NCI-H2081 (cell line): ENCODE measurements at places on chromosomes 5 and 9.
A peak's percentile ranks its signal among the peaks of the same experiment; 100 is the strongest.

DNA sequence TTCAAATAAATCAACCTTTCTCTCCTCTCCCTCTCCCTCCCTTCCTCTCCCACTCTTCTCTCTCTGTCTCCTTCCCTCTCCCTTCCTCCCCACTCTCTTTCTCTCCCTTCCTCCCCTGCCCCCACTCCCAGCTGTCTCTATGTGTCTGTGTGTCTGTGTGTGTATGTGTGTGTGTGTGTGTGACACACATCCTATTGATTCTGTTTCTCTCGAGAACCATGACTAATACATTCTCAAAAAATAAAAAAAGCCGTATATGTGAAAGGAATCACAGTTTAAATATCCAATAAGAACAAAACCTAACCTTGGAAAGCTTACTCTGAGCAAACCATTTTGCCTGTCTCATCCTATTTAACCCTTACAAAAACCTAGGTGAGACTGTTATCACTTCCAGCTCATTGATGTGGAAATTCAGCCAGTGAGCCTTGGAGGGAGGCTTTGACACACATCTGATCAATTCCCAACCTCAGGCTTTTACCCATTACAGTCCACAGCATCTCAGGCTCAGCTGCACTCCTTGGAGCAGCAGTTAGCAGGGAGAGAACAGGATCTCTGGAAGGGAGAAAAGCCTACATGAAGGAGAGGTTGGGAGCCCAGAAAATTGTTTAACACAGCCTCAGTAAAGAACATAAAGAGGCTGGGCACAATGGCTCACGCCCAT is 8.3 kb downstream of the HSD17B3 start:
- DNase-seq = no peak

- no peak for DNase-seq
Measured at GRCh38 chr5:113245427-113246225, 189.2 kb downstream of the TSSK1B start.

GRCh38 chr5:169913479-169913878 is 66.8 kb downstream of the INSYN2B start:
- DNase-seq = no peak

DNA sequence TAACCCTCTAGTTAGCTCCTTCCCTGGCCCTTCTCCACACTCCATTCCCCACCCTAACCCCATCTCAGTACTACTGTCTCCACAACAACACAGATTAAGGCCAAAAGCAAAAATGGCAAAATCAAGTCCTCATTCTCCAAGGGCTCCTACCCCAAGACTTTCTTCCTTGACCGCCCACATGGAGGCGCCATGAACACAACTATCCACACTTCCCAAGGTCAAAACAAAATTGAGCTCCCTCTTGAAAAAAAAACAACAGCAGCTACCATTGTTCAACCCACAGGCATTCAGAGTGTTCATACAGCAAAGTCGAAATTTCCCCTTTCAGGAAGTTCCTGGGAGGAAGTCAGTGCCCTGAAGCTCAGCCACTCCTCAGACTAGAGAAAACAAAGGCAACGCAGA is 54.4 kb downstream of the GNAQ start:
- peak; percentile 19 for DNase-seq

DNA sequence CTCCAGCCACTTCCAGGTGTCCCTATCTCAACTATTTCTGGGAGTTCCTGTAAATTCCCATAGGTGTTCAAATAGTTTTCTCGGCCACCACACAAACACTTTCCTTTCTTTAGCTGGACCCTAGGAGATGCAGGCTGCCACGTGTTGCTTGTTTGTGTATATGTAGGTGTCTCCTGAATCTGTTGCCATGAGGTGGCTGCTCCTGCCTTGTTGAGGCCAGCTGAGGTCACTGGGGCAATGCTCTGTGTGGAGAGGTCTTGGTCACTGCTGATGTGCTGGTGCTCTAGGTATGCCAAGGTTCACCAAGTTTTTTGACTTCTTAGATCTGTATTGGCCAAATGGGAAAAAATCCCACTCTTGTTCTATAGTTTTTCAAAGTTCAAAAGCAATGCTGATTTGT is 132.5 kb upstream of the CHD1 start:
- DNase-seq = no peak

GRCh38 chr5:35230038-35230611 is at the start of gene PRLR:
Gene PRLR, minus strand, starts transcription at chr5:35230487. Its CDS starts 140,867 bp downstream, at chr5:35089620.
- DNase-seq = no peak

DNA sequence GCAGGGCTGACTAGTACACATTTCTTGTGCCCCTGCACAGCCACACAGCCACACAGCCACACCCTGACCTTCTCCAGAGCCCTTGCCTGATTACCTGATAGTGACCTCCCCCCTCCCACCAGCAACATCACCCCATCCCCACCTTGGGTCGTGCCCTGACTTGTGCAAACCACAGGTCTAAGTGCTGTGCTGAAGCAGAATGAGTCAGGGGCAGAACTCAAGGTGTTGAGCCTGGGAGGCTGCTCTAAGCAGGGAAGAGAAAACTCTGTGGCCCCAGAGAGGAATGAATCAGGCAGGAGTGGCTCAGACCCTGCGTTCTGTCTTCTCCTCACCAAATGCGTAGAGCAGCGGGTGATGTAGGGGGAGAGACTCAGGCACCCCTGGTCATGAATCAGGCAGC is 24.3 kb upstream of the FAT2 start:
- no peak for DNase-seq

DNA sequence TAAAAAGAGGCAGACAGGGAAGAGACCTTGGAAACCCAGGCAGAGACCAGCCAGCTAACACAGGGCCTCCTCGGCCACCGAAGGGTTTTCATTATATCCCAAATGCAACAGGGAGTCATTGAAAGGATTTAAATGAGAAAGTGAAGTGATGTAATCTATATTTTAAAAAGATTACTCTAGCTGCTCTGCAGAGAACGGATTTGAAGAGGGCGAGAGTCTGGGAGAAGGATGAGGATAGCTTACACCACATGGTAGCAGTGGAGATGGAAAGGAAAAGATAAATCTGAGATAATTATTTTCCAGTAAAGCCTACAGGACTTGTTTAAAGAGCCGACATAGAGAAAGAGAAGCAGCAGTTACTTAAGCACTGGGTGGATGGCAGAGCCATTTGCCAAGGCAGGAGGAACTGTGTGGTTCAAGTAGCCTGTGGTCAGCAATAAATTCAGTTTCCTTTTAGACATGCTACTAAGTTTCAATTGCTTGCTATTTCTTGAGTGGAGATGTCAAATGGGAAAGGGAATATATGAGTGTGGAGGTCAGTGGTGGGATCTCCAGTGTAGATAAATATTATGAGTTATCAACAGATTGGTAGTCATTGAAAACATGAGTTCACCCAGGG is 9.3 kb downstream of the FBN2 start:
- no peak for DNase-seq

DNA sequence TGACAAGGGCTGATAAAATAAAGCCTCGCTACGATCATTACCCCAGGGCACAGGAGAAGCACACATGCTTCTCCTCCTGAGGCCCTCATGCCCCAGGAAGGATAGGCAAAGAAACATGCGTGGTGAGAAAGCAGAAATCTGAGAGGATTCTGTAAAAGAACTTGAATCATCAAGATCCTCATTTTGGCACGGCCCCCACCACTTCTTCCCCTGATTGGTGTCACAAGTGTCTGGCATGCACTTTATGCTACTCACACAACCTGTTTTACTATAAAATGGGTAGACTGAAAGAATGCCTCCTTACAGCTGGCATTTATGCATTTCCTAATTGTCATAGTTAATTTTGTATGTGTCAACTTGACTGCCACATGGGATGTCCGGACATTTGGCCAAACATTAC is 32.1 kb downstream of the PCA3 start:
- DNase-seq = no peak

GRCh38 chr5:143248822-143249579 is 154.5 kb downstream of the NR3C1 start:
- DNase-seq = no peak

DNA sequence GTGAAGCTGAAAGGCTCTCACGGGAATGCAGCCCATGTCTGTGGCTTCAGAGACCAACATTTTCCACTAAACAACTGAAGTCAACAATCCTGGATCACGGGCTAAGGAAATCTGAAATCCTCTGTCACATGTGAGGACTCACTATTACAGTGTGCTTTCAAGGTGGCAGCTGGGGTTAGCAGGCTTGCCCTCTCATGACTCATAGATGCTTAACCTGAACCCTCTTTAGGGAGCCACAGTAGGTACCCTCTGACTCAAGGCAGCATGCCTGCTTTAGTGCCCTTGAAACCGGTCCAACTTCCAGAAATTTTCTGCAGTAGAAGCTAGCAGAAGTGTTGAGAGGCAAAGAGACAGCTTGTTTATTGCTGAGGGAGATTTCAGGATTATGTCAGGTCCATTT is 232.5 kb downstream of the GABRB2 start:
- DNase-seq = no peak

DNA sequence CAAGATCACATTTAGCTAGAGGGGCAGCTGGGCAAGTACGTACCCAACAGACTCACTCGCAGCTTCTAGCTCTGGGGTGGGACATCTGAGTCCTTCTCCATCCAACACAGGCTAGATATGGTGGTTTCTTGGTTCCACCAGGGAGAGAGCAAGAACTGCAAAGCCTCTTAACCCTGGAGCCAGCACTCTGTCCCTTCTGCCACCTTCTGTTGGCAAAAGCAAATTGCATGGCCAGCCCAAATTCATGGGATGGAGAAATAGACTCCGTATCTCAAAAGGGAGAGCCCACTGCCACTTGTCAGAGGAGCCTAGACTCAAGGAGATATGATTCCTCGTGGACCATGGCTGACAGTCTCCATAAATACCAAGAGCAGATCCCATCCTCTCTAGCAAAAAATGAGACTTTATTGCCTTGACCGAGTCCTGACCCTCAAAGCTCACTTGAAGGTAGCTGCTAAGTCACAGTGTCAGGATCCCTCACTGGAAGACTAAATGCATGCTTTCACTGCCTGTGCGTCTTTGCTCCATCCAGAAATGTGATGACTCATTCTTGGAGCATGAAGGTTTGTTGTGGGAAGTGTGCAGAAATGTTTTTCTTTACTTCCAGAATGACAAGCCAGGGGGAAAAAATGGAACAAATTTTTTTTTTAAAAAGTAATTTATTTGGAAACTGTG is 28.8 kb upstream of the ROR2 start:
- DNase-seq = no peak

GRCh38 chr5:2193142-2193541 is 310.4 kb upstream of the IRX4 start:
- DNase-seq = no peak

- DNase-seq = no peak
Measured at GRCh38 chr5:86532429-86532828, 85.3 kb upstream of the COX7C start.

GRCh38 chr5:142767911-142768310 is 2.3 kb upstream of the ARHGAP26 start:
- no peak for DNase-seq

DNA sequence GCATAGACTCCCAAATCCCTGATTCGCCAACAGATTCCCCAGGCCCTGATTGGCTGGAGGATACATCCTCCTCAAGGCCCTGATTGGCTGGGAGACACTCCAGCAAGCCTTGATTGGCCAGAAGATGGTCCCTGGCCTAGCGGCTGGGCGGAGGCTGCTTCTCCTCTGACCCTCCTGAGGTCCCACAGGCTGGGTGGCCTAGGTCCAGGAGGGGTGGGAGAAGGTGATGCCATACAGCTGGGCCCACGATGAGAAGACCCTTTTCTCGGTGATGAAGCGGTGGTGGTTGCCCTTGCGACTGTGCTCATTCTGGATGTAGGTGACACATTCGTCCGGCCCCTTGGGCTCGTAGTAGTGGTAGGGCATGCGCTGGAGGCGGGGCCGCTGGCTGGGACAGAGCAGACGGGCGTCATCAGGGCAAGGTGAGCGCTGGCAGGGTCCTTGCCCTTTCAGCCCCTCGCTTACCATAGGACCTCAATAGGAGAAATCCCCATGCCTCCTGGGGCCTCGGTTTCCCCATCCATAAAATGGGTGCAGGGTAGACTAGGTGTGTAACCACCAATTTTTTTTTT is 9.0 kb upstream of the AK1 start:
- no peak for DNase-seq

- no peak for DNase-seq
Measured at GRCh38 chr5:38078161-38078560, 180.2 kb upstream of the EGFLAM start.

DNA sequence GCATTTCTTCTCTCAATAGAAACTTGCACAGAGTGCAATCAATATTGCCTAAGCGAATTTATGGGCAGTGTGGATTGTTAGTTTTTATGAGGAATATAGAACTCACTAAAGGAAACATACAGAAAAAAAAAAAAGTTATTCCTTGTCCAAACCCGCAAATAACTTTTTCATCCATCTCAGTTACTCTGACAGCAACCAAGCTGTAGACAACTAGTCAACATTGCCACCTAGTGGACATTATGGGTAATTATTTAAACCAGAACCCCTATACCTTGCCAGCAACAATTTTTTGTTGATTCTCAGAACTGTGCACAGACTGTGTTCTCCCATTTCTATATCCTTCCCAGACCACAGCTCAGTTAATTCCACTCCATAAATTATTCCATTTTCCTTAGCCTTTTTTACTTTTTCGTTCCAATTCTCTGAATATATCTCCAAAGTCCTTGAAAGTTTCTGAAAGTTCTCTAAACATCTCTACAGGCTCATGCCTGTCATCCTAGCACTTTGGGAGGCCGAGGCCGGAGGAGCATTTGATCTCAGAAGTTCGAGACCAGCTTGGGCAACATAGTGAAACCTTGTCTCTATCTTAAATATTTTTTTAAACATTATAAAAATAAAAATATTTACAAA is 2.6 kb upstream of the AFAP1L1 start:
- DNase-seq = peak; percentile 9

- peak; percentile 71 for DNase-seq
Measured at GRCh38 chr9:33718987-33719386, 76.4 kb upstream of the PRSS3 start.

GRCh38 chr5:1737790-1738405 is 61.7 kb downstream of the MRPL36 start:
- peak; percentile 18 for DNase-seq

DNA sequence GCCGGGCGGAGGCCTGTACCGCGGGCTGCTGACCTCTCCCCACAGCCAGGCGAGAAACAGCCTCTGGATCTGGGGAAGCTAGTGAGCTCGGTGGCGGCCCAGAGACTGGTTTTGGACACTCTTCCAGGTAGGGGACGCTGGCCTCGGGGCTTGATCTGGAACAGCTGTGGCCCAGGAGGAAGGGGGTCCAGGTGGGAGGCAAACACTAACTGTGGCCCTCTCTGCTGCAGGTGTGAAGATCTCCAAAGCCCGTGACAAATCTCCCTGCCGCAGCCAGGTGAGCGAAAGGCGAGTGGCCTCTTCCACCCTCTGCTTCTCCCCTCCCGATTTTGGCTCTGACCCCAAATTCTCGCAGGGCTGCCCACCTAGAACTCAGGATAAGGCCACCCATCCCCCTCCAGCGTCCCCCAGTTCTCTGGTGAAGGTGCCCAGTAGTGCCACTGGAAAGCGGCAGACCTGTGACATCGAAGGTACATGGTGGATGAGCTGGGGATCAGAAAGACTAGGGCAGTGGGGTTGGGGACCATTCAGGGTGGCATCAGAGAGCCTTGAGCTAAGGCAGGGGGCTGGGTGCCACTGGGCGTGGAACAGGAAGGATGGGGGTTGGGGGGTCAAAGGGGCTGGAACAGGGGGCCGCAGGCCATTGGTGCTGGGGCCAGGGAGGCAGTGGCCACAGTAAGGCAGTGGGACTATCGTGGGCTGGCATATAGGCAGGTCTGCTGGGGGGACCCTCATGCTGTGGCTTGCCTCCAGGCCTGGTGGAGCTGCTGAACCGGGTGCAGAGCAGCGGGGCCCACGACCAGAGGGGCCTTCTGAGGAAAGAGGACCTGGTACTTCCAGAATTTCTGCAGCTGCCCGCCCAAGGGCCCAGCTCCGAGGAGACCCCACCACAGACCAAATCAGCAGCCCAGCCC is 12.9 kb upstream of the SLC34A1 start:
- DNase-seq = no peak

GRCh38 chr5:175219366-175219765 is 224.6 kb downstream of the DRD1 start:
- DNase-seq = no peak

- DNase-seq = no peak
Measured at GRCh38 chr9:70488793-70489105, 74.3 kb upstream of the KLF9 start.
